ENCODE measurements at places on chromosomes 7 and 10.

GRCh38 chr7:95469187-95469586 lies 16.6 kb upstream of the ASB4 start:
- DNase-seq = no peak

DNA sequence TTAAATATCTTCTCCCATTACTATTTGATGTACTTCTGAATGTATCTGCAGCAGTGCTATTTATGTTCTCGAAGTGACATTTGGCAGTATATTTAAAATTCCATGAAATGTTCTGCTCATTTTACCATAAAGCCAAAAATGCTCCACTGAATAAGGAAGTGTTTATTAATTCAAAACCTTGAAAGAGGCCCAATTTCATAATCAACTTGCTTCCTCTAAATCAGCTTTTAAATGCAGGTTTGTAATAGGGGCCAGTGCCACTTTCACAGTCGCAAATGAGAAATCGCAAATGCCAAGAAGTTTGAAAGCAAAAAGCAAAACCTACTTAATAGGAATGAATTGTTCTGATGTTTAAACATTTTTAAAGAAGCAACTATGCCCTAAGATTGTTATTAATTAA lies 11.4 kb downstream of the NHLRC2 start:
- DNase-seq = peak; percentile 86

DNA sequence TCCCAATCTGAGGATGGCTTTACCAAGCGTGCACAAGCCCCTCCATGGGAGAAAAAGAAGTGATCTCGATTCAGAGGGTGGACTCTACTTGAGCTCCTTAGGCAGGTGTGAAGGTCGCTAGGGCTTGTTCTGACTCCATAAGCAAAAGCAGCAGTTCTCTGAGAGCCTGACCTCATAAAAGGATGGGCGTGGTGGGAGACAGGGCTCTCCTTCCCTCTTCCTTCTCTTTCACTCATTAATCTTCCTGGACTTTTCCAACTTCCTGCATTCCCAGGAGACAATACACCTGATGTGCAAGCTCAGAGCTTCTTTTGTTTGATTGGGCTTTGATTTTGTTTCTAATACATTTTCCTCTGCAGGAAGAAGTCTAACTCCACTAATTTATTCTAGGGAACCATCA lies 22.3 kb upstream of the TMEM72 start:
- DNase-seq = no peak

GRCh38 chr7:88281749-88282148 lies 24.9 kb downstream of the STEAP4 start:
- DNase-seq = no peak

GRCh38 chr7:106126170-106126938 lies 14.2 kb upstream of the SYPL1 start:
- peak; percentile 83 for DNase-seq

GRCh38 chr7:117061751-117062150 lies 108.5 kb downstream of the ST7 start:
- no peak for DNase-seq

All from inflammatory macrophage treated with lipopolysaccharide for 4 hours (primary cell).